ENCODE measurements at places on chromosomes 2 and 18.

- DNase-seq: no peak
Observed at GRCh38 chr2:157747695-157748370, 119.2 kb upstream of the ACVR1C start.

- DNase-seq: no peak
Observed at GRCh38 chr18:7205346-7205745, 25.5 kb upstream of the LRRC30 start.

GRCh38 chr18:48030616-48031480 lies 100.4 kb upstream of the SMAD2 start:
- no peak for DNase-seq

DNA sequence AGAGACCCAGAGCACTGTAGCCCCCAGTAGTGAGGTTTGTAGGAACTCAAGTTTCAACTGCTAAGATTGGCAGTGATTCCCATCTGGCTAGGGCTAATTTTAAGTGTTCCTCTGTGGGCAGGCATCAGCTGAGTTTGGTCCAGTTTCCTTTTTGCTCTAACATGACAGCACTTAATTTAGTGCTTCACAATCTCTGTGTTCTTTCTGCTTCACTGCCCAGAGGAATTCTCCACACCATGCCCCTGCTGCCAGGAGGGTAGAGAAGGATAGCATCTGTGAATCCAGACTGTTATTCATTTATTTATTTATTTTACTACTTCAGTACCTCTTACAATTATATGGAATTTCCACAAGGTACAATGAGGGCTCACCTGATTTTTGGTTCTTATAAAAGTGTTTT lies 549.9 kb upstream of the FSIP2 start:
- DNase-seq: no peak

DNA sequence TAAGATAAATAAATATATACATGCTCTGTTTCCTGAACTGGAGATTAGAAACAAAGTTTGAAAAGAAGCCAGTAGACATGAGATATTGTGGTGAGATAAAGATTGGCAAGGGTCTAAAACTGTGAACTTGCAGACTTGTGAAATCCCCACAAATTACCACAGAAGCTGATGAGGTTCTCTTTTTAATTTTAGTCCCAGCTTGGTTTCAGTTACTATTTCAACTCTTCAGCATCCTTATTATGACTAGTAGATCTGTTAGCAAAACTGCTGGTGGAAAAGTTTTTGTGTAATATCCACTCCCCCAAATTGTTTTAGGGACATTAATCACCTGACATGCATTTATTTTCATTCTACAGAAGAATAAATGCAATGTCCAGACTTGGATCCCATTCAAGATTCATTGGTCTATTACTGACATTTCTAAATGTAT lies 20.8 kb downstream of the RASGRP3 start:
- DNase-seq: peak; percentile 71

- no peak for DNase-seq
Observed at GRCh38 chr2:160125828-160126227, 63.4 kb upstream of the PLA2R1 start.
